ENCODE measurements at places on chromosomes 2 and 18.

DNA sequence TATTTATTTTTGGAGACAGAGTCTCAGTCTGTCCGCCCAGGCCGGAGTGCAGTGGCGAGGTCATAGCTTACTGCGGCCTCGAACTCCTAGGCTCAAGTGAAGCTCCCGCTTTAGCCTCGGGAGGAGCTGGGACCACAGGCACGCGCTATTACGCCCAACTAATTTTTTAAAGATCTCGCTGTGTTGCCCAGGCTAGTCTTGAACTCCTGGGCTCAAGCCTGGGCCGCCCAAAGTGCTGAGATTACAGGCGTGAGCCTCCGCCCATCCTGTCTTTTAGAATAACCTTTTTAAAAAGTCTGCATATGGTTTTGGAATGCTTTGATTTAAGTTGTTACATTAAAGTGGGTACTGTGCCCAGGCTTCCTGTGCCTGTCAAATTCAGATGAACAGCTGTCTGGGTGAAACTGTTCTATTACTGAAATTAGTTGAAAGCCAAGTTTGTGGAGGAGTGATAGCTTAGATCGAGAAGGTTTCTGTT lies 944 bp downstream of the RAB3GAP1 start:
- DNase-seq: no peak

- no peak for DNase-seq
These were observed 44.8 kb downstream of the NDUFAF7 start for GRCh38 chr2:37276291-37276690.

DNA sequence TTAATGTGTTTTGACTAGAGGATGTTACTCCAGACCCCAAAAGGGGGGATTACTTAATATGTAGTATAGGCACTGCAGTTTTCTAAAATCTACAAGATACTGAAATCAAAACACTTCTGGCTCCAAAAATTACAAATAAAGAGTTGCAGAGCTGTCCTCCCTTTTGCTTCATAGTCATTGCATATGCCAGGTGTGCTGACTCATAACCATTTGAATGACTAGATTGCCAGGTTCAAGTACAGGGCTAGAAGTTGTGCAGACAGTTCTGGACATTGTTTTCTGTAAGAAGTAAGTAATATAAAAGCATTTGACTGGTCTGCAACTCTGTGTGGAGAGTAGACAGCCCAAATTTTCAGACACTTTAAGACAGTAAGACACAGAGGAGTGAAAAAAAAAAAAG lies 6.7 kb downstream of the CWC22 start:
- DNase-seq: no peak

GRCh38 chr2:161373942-161374341 lies 42.2 kb upstream of the TBR1 start:
- no peak for DNase-seq

DNA sequence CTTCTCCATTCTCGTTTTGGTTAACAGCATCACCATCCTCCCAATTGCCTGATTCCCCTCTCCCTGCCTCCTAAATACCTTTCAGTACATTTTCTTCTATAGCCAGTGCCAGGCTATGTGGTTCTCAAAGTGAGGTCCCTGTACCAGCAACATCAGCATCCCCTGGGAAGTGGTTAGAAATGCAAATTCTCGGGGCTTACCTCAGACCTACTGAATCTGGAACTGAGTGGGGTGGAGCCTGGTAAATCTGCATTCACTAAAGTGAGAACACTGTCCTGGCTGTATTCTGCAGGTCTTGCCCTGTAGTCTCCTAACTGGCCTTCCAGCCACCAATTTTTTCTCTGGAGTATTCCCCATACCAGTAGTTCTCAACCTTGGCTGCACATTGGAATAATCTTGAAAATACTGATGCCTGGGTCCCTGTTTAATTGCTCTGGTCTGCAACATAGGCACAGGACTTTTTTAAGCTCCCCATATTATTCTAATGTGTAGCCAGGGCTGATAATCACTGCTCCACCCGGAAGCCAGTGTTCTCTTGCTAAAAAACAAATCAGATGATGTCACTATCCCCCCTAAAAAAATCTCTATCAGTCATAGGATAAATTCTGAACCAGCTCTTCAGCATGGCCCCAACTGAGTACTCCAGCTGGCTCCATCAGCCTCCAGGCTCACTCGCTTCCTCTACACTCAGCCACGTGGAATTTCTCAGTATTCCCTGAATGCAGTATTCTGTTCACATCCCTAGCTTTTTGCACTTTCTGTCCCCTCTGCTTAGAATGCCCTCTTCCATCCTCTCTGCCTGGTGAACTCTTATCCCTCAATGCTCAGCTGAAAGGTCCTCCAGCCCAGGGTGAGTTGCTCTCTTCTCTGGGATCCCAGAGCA lies 98.4 kb downstream of the CDK15 start:
- DNase-seq: no peak

DNA sequence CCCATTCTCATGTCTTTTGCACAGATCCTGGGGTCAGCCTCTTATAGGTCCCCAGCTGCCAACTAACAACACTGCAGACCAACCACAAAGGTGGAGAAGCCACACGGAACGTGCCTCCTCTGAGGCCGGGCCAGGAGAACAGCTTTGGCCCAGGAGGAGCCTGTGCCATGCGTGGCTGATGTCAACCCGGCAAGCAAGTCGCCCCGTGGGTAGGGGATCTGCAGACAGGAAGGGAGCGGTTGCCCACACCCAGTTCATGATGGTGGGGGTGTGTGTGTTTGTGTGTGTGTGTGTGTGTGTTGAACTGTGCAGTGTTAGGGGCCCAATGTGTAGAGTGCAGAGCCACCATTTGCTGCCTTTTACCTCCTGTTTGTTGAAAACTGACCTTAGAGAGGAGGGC lies 2.4 kb upstream of the CLEC4F start:
- DNase-seq: no peak

DNA sequence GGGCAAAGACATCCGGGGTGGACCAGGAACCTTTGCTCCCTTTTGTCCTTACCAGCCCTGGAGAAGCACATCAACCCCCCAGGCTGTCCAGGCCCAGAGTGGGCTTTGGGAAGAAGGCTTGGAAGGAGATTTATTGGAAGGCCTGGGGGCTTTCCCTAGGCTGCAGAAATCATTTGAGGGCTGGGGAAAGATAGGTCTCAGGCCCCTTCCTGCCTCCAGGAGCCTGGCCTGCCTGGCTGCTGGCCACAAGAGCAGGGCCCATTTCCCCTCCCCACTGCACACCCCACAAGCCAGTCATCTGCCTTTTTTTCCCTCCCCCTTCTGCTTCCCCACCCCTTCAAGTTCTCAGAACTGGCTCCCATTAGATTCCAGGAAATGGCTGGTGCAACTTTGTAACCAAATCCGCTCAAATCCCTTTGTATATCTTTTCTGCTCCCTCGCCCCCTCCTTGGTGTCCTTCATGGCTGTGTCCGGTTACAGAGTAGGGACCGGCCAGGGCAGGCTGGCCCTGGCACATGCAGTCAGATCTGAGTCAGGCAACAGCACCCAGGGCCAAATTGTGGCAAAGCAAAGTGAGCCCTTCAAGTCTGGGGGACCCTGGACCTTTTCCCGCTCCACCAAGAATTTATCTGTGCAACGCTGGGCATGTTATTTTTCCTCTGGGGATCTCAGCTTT lies 20.8 kb upstream of the TNP1 start:
- DNase-seq: no peak

GRCh38 chr18:46315161-46315560 lies 211.0 kb downstream of the HAUS1 start:
- no peak for DNase-seq

DNA sequence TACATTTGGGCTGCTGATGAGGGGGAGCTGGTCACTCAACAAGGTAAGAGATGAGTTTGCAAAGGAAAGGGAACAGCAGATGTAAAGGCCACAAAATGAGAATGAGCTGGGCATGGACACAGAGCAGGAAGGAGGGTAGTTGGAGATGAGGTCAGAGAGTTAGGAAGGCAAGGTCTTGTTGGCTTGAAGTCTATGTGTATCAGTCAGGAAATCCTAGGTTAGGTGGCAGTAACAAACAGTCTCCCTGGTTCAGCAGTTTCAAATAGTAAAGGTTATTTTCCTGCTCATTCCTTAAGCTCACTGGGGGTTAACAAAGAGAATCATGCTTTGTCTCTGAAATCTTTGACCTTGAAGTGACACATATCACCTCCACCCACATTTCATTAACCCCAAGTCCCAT lies 58.3 kb upstream of the ARL4C start:
- no peak for DNase-seq

DNA sequence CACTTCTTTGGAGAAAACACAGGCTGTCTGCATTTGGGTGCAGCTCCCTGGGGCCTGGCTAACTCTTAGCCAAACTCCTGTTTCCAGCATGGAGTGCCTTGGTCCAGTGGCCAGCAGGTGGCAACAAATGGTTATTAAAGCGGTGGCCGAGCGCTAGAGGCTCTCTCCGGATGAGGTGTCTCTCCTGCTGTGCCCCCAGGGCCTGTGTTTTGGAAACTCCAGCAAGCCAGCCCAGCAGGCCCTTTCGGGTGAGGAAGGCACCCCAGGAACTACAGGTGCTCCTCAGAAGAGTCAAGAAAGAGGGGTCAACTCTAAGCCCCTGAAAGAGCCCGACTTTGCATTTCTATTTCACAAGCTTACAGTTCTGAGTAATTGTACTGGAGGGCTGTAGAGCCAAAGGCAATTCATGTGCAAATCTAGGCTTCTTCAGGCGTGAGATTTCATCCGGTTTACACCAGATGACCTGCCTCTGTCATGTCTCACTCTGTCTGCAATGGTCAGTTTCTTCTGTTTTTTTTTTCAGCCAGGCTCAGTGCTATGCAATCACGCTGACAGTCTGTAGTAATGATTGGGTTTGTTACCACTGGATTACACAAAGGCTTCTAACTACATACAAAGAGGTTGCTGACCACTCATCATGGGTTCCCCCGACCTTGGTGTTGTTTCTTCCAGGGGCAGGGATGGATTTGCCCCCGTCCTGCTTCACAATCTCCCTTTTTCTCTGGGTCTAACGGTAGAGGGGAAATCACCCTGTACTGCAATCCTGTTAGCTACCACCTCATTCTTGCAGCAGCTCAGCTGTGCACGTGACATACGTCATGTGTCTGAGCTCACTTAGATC lies 7.6 kb upstream of the CHRNA1 start:
- DNase-seq: peak; percentile 37

GRCh38 chr2:133863106-133863800 lies 295.0 kb upstream of the NCKAP5 start:
- DNase-seq: no peak

- no peak for DNase-seq
These were observed 261.9 kb downstream of the DYSF start for GRCh38 chr2:71715241-71715750.

- DNase-seq: no peak
These were observed 27.2 kb downstream of the ALPK2 start for GRCh38 chr18:58601468-58602266.

DNA sequence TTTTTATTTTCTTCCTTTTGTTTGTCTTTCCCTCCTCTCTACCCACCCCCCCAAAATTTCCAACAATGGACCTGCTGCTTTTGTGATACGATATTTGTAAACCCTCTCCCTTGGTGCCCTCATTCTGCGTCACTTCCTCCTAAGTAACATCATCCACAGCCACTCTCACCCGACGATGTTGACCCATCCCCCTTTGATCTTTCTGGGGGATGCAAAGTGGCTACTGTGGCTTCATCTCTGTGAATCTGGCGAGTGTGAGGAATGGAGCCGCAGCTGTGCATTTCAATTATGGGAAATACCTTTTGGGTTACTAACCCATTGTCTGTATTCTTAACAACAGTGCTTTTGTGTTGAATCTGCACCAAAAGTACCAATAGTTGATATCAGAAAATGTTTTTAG lies 19.4 kb downstream of the ANTXR1 start:
- DNase-seq: no peak

GRCh38 chr2:147438882-147439281 lies 405.9 kb upstream of the ACVR2A start:
- no peak for DNase-seq

GRCh38 chr2:12774395-12774727 lies 57.6 kb downstream of the TRIB2 start:
- DNase-seq: no peak

DNA sequence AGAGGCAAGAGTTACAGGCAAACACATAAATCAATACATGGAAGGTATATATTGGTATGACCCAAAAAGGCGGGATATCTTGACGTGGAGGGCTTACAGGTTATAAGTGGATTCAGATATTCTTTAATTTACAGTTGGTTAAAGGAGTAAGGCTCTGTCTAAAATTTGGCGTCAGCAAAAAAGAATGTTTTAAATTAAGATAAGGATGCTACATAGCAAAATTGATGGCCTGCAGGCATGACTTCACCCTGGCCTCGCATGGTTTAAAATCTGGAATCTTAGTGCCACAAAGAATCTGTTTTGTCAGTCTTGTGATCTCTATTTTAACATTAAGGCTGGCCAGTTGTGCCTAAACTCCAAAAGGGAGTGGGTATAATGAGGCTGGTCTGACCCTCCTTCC lies 58.4 kb upstream of the REL start:
- DNase-seq: no peak

DNA sequence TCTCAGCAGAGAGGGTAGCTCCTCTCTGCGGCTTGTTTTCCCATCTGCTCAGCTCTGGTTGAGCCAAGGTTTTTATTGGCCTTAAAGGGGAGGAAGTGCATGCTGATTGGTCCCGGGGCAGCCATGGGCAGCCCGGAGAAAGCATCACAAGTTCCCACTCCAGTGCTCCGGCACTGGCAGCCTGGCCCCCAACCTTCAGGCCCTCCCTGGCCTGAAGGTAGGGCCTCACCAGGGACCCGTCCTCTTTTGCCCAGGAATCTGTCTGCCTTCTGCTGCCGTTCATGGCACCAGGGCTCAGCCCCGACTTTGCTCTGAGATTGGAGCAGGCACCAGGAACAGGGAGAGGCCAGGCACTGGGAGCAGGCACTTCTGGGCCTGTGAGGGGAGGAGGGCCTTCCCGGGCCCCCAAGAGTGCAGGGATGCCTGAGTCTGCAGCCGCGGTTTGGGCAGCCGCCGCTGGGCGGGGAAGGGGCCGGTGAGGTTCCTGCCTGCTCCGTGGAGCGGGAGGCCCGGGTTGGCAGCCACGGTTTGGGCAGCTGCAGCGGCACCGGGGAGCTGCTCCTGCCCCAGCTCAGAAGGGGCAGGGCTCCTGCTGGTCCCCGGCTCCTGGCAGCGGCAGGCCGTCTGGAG lies 17.5 kb upstream of the ILKAP start:
- DNase-seq: no peak

DNA sequence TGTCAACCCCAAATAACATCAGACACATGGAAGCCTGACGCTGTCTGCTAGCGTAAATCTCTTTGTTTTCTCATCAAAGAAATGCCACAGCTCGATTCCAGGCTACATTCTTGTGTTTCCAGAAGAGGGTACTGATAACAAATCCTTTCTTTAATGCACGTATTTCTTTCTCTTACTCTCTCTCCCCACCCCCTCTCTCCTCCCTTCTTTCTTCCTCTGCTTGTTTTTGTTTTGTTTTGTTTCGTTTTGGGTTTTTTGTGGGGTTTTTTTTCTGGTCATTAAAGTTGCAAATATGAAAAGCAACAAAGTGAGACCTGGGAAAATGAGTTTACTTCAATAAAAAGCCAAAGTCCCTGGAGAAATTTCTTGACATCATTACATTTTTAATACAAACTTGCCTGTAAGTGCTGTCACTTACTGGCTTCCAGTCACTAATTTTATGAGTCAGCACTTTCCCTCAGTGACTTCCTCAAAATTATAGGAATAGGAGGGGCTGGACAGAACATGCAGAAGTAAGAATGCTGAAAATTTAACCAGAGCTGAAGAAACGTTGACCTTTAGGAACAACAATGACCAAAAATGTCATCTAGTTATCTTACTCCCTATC lies 106.7 kb upstream of the NABP1 start:
- no peak for DNase-seq

- DNase-seq: no peak
These were observed 43.9 kb downstream of the ATIC start for GRCh38 chr2:215355801-215356200.

GRCh38 chr2:3222636-3223035 lies 155.0 kb downstream of the EIPR1 start:
- no peak for DNase-seq

GRCh38 chr2:30165050-30165520 lies 18.3 kb downstream of the YPEL5 start:
- peak; percentile 86 for DNase-seq

Data from NCI-H1105 treated with DMSO at 0.1 percent for 48 hours (cell line).